ENCODE measurements at places on chromosomes 16 and 17.

GRCh38 chr17:41619036-41619926 is 5.1 kb downstream of the KRT17 start:
- DNase-seq, result no peak

DNA sequence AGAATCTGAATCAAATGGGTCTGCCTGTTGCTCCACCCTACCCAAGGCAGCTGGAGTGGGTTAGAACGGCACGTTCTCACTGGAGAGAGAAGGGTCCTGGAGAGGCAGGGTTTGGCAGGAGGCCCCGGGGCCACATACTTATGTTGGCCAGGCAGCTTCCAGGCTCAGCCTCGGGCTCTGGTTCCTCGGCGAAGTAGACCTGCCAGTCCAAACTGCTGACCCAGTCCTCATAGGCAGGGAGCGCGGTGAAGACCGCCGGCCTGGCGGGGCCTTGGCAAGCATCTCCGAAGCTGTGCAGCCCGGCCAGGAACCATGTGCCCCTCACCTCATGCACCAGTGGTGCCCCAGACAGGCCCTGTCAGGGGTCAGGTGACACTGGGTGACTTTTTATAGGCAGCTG is 4.8 kb downstream of the PRSS53 start:
- DNase-seq, result no peak

- no peak for DNase-seq
Measured at GRCh38 chr16:50888486-50889261, 146.8 kb downstream of the CYLD start.

GRCh38 chr17:77420804-77421629 is 280.2 kb downstream of the SEC14L1 start:
- DNase-seq, result no peak

DNA sequence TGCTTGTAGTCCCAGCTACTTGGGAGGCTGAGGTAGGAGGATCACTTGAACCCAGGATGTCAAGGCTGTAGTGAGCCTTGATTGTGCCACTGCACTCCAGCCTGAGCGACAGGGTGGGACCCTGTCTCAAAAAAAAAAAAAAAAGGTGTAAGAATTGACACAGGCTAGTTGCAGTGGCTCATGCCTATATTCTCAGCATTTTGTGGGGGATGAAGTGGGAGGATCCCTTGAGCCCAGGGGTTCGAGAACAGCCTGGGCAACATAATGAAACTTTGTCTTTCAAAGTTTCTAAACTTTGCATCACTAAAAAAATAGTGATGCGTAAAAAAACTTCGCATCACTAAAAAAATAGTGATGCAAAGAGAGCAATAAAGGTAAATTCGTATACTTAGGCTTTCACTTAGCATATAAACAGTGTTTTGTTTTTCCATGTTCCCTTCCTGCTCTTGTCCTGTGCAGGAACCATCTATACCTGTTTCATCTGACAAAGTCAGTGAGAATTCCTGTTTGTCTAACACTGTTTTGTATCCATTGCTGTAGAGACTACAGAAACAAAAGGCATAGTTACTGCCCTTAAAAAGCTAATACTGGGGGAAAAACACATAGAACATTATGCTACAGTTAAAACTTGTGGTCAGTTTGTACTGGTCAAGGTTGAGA is 32.1 kb downstream of the CTCF start:
- DNase-seq, result no peak

DNA sequence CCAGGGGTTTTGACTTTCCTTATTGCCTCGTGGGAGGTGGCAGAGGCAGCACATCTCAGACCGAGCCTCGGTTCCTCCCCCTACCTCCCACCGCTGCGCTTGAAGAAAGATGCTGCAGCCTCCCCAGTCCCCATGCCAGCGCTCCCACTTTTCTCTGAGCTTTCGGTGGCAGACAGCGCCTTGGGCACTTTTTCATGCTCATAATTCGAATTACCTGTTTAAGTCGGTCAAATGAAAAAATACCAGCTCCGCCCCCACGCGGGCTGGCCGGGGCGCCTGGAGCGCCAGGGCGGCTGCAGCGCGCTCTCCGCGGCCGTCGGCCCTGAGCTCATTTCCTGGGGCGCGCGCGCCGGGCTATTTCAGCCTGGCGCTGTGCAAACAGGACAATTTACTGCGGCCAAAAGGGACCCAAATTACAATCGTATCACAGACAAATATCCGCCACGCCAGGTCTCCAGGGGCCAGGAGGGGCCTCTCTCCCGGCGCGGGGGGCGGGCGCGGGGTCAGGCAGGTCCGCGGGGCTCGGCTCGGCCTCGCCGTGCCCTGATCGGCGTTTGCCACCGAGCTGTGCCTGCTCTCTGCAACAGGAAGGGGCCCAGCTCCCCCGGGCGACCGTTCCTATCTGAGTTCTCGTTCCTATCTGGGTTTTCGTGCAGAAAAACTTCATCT is 45.0 kb downstream of the SOST start:
- no peak for DNase-seq

- DNase-seq, result no peak
Measured at GRCh38 chr16:87543436-87544191, 50.8 kb upstream of the ZCCHC14 start.

DNA sequence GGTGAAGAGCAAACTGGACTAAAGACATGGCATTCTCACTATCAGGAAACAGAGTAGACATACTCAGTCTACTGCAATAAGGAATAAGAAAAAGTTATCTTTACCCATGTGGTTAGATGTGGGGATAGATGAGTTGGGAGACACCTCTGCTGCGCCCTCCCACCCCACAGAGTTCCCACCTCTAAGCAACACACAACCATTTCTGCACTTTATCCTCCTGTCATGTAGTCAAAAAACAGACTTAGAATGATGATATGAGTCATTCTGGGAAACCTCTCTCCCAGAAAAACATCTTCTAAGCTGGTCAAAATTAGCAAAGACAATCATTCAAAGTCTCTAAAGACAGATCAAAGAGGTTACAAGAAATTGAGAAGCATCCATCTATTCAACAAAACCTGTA is 94.9 kb downstream of the CACNG1 start:
- DNase-seq, result no peak

- DNase-seq, result no peak
Measured at GRCh38 chr16:73233329-73233765, 185.4 kb upstream of the ZFHX3 start.

GRCh38 chr16:75495076-75495674 is at the start of gene CHST6:
CHST6 (minus strand) TSS chr16:75495441; CDS start chr16:75479828, 15,613 bp downstream.
- no peak for DNase-seq

- no peak for DNase-seq
Measured at GRCh38 chr16:2858245-2859025, 465 bp upstream of the PRSS22 start.

DNA sequence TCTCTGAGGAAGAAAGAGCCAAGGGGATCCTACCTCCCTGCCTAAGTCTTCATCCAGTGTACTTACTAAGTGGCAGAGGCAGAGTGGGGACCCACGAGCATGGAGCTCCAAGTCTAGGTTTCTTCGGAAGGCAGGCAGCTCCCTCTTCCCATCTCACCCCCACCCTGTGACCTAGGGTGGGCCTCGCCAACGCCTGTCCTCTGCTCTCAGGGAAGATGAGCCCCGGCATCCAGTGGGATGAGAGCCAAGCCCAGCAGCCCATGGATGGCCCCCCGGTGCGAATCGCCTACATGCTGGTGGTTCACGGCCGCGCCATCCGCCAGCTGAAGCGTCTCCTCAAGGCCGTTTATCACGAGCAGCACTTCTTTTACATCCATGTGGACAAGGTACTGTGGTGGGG is 8.3 kb downstream of the XYLT2 start:
- no peak for DNase-seq

DNA sequence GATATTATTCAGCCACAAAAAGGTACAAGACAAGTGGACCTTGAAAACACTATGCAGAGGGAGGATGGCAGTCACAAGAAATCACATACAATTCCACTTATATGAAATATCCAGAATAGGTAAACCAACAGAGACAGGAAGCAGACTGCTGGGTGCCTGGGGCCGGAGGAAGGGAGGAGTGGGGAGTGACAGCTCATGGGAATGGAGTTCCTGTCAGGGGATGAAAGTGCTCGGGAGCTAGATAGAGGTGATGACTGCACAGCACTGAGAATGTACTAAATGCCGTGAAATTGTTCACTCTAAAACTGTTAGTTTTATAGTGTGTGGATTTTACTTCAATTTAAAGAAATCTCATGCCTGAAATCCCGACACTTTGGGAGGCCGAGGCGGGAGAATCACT is 74.2 kb upstream of the MED9 start:
- DNase-seq, result no peak

DNA sequence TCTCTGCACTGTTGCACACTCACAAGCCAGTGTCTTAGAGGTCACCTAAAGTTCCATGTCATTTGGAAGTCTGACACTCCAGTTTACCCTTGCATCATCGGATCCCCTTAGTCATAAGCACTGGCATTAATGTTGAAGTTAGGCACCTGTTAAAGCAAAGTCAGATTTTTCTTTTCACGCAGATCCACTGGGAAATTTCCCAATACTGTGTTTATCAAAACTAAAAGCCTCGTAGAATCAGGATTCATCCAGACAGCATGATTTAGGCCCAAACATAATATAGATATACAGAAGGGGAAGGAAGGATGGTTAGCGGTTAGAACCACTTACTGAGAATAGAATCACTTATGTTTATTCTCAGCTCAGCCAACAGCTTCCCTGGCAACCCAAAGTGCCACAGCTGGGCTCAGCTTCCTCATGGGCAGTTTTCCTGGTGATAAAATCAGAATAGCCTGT is 30.1 kb upstream of the HAPSTR1 start:
- no peak for DNase-seq

DNA sequence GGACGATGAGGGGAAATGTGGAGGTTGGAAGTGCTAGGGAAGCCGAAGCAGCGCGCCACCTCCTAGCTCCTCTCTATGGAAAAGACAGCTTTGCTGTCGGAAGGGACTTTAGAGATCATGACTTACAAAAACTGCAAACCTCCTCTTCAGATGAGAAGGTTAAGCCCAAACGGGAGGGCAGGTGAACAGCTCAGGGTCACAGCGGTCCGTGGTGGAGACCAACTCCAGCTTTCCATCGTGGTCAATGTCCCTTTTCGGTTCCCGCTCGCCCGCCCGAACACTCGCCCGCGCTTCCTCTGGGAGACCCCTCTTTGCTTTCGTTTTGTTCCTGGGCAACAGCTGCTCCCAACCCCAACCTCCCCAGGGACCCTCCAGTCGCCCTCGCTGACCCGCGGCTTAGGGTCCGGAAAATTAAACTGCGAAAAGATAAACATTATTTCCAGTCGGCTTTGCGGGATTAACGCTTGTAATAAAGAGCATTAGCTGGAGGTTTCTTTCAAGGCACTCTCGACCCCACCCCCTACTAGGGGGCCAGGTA is 7.7 kb downstream of the IRX6 start:
- no peak for DNase-seq

- peak; percentile 54 for DNase-seq
Measured at GRCh38 chr17:10612957-10613744, 44.0 kb downstream of the MYH3 start.

DNA sequence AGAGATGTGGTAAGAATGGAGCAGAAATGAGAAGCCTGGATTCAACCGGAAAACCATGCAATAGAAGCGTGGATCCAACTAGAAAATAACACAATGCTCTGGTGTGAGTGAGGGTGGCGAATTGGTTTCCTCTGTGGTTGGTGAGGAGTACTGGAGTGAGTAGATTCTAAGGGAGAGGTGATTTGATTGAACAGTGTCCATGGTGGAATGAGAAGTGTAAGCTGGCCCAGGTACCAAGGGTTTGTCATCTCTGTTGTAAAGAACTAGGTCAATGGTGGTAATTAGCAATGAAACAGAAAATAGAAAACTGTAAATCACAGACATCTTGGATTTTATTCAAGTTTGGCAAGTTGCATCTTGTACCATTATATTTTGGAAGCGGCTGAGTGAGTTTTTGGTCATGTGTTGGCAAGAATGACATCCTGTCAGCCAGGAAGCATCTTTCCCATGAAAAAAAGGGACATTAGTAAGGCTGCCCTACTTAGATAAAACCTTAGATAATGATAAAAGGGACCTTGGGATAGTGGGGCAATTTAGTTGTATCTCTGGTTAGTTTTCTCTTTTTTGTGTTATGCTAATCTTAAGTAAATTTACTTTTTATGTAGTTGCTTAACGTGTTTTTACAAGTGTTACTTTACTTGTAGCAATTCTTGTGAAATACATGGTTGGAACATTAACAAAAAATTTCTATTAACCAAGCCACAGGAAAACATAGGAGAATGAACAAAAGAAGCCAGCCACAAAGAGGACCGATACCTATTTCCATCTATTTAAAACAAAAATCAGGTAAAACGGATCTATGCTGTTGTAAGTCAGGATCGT is 20.9 kb downstream of the HSD17B2 start:
- DNase-seq, result no peak

DNA sequence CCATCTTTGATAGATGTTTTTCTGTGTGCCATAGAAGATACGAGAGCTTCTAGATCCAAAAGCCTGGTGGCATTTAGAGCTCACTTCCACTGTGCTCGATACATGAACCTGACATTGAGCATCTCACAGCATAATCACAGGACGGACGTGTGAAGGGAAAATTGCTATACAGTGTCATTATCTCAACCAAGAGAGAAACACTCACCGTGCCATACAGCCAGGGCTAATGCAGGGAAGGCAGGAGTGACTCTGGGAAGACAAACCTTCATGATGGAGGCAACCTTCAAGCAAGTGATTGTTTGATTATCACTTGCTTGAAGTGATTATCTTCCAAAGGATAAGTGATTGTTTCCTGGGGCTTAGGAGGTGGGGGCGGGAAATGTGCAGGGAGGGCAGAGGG is 218.2 kb upstream of the HSBP1 start:
- no peak for DNase-seq

GRCh38 chr17:81176666-81177065 is 10.6 kb upstream of the AATK start:
- DNase-seq, result no peak

DNA sequence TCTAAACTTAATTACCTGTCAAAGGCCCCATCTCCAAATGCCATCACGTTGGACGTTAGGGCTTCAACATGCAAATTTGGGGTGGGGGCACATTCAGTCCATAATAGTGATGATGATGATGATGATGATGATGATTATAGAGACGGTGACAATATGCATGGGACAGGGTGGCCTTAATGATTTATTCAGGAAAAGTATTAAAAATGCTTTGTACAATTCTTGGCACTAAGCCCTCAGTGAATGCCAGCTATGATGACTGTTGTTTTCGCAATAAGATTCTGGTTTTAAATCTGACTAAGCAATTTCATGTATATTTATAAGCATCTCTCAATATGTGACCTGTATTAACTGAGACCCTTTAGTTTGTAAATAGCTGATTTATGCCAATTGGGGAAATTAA is 106.3 kb downstream of the C16orf95 start:
- no peak for DNase-seq

DNA sequence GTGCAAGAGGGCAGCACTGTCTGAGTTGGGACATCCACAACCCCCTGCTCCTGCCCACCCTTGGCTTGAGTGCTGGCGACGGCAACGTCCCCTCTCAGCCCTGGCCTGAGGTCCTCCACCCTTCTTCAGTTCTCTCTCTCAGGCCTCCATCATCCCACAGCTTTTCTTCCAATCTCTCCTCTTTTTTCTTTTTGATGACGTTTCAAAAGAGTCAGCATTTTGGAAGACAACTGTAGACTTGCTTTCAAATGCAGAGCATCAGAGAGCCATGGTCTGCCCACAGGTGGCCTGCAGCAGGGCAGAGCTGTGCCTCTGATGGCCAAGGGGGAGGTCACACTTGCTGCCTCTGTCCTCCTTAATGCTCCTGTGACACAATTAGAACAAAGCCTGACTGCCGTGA is 775.4 kb downstream of the KCNJ18 start:
- no peak for DNase-seq

GRCh38 chr17:44559634-44560554 is 2.6 kb downstream of the FZD2 start:
- DNase-seq, result no peak

Data from HS-5 (cell line).